ENCODE measurements at places on chromosomes 4 and X.

GRCh38 chrX:44071070-44071645 is 98.0 kb upstream of the NDP start:
- DNase-seq = no peak

- DNase-seq = no peak
Observed at GRCh38 chrX:152843852-152844251, 13.0 kb downstream of the NSDHL start.

GRCh38 chrX:152220606-152221005 is 82.2 kb upstream of the MAGEA10 start:
- no peak for DNase-seq

DNA sequence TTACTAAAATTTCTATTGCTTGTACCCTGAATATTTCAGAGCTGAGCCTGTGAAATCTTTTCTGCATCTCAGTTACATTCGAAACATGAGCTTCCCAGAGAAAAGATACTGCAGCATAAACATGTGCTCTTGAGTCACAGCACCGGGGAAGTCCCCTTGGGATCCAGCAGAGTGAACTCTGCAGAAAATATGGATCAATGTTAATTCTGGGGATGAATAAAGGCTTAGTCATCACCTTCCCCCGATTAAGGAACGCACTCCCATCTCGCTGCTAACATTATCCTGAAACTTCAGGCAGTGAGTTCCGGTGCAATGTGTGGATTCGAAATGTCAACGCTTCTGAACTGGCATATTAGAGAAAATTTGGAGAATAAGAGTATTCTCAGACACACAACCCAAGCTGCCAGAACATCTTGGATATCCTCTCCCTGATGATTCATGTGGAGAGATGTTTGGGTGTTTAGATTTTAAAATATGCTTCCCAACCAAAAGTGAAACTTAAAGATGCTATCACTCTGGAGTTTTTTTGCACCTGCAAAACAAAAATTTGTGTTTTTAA is 90.8 kb downstream of the IRF2 start:
- DNase-seq = no peak

DNA sequence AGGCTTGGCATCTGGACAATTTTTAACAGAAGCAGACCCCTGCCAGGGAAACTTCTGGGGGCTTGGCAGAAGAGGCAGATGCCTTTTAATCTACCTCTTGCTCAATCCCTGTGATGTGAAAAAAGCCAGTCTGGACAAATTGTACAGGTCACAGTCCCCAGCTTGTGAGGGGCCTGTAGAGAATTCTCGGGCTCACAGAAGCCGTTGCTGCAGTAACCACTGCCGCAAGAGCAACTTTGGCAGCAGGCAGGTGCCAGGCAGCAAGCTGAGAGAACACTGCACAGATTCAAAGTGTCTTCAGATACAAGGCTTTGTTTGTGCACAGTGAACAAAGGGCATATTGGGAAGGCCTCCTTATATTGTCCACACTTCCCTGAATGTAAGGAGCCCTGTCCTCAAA is 11.7 kb downstream of the GPKOW start:
- no peak for DNase-seq

DNA sequence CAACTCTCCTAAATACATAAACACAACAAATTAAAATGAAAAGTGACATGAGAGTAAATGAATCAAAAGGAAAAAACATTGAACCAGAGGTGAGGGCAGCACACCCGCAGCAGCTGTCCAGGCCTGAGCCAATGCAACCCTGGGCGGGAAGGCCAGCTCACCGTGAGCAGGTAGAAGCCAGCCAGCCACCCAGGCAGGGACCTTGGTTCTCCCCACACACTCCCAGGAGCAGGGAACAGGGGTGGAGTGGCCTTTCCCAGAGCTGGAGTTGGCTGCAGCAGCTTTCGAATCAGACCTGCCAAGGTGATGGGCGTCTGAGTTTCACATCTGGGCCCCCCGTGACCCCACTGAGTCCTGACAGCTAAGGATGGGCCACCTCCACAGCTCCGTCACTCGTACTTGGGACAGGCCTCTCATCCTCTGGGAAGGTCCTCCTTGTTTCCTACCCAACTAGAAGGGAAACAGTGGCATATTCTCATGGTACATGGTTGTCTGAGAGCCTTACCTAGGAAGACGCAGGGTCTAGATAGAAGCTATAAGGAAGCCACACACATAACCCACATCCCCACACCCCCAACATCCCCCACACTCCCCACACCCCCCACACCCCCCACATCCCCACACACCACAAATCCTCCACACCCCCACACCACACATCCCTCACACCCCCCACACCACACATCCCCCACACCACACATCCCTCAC is 172.2 kb downstream of the DCLK2 start:
- no peak for DNase-seq

GRCh38 chr4:87032884-87033533 is 98.2 kb downstream of the AFF1 start:
- DNase-seq = no peak

GRCh38 chr4:53786632-53787031 is 195.3 kb upstream of the LNX1 start:
- DNase-seq = no peak

- DNase-seq = no peak
Observed at GRCh38 chrX:76555816-76556215, 128.3 kb downstream of the MAGEE1 start.

DNA sequence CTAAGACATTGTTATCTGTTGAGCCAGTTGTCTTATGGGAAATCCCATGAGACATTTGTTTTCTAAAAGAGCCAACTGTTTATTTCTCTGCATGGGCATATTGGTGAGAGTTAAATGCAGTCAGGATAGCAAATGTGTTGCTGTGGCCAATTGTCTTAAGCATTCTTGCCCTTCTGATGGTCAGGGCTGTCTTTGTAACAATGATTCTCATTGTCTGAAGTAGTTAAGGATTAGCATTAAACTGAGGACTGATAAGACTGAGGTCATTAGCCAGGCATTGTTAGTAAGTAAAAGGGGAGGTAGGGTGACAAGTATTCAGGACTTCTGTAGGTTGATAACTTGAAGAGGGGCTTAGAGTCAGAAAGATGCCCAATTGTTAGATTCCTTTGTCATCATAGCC is 11.2 kb upstream of the MORF4L2 start:
- no peak for DNase-seq

DNA sequence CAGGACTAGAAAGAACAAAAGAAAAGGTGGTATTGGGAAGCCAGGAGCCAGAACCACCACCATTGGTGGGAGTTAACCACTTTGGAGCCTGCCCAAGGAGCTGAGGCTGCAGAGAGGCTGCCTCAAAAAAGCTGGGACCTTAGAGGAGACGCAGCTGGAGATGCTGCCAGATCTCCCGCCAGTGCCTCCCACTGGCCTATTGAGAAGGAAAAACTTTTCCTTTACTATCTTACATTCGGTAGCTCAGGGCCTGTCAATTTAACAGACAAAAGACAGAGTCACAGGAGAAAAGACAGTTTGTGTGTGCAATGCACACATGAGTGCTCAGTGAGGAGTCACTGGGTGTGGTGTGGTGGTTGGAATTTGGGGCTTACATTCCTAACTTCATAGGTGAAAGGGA is 52.4 kb upstream of the HPSE start:
- DNase-seq = no peak

- DNase-seq = peak; percentile 19
Observed at GRCh38 chr4:26985873-26986272, 125.2 kb downstream of the STIM2 start.

- no peak for DNase-seq
Observed at GRCh38 chr4:142379277-142380051, 466.6 kb downstream of the INPP4B start.

- DNase-seq = peak; percentile 14
Observed at GRCh38 chr4:2172627-2173231, 69.2 kb downstream of the HAUS3 start.

GRCh38 chrX:12975991-12976558 is 1.2 kb downstream of the TMSB4X start:
- DNase-seq = no peak

- DNase-seq = no peak
Observed at GRCh38 chrX:23727206-23727605, 15.9 kb downstream of the ACOT9 start.

GRCh38 chr4:129384974-129385373 is 289.0 kb downstream of the C4orf33 start:
- no peak for DNase-seq

DNA sequence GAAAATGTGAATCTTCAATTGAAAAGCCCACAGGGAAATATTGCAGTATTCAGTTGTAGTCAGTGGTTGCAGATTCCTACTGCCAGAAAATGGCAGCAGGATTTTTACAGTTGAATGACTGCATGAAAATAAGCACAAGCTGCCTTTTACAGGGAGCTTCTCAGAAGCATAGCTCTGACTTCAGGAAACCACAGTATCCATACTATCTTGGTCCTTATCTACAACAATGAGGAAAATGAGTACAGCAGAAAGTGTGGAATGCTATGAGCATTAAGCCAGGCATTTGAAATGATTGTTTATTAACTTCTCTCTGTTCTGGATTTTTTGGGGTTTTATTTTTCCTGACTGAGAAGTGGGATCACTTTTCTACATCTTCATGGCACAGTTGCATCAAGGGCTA is 34.6 kb upstream of the PRRG1 start:
- DNase-seq = no peak

GRCh38 chrX:65587616-65588526 is 53.3 kb upstream of the LAS1L start:
- DNase-seq = no peak

GRCh38 chr4:2977211-2978088 is 14.1 kb downstream of the GRK4 start:
- no peak for DNase-seq

- no peak for DNase-seq
Observed at GRCh38 chr4:132683957-132684356, 465.1 kb upstream of the PCDH10 start.

DNA sequence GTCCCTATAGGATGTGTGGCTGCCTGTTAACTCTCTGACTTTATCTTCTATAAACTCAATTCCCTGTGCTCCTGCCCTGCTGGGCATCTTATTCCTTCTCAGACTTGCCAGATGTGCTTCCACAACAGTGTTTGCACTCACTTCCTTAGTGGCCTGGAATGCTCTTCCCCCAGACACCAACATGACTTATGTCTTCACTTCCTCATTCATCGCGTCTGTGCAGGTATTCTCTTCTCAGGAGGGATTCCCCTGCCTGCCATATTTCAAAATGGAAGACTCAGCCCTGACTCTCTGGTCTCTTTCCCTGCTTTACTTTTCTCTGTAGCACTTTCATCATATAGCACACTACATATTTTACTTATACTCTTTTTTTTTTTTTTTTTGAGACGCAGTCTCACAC is 344.0 kb downstream of the CENPC start:
- DNase-seq = no peak

GRCh38 chrX:81304563-81304962 is 102.7 kb downstream of the SH3BGRL start:
- DNase-seq = no peak

DNA sequence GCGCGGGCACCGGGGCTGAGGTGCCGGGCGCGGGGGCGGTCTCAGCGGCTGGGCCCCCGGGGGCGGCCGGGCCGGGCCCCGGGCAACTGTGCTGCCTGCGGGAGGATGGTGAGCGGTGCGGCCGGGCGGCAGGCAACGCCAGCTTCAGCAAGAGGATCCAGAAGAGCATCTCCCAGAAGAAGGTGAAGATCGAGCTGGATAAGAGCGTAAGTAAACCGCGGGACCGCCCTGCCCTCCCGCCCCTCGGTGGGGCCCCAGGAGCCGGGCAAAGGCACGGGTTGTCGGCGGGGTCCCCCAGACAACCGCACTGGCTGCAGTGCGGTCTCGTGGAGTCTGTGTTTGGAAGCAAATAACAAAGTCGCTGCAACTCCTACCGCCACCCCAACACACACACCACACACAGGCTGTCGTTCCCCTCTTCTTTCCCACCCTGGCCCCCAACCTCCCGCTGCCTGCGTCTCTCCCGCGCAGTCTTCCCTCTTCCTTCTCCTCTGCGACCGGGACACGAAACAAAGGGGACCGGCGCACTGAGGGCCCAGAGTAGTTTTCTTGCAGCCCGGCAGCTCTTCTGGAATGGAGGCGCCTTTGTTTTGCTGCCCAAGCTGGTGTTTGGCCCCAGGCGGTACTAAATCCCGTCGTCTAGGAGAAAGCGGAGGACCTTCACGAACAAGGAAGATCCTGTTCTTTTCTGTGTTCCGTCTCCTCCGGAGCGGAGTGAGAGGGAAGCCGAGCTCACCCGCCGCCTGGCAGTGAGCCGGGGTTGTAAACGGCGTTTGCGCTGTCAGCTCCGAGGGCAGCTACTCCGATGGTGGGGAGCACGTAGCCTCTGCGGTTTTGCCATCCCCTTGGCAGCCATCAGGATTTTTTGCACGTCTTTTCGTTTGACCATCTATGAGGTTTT is 788 bp downstream of the SAP30 start:
- DNase-seq = peak; percentile 24

DNA sequence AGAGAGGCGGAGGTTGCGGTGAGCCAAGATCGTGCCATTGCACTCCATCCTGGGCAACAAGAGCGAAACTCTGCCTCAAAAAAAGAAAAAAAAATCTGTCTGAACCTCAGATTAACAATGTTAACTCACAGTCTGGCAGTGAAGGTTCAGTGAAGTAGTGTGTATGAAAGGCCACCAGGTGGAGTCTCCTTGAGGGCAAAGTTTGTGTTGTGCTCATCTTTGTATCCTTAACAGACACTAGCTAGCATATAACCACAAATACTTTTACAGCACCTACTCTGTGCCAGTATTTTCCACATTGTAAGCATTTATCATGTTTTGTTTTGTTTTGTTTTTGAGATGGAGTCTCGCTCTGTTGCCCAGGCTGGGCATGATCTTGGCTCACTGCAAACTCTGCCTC is 46.0 kb upstream of the MGST2 start:
- no peak for DNase-seq
